ENCODE measurements at places on chromosomes 1 and 21. TPM values are rescaled to one million over a fixed set of nuclear protein-coding genes. Genes with fewer than 3 reads are reported as not detected.

Gene TMEM61
- 0.16 TPM for total RNA-seq

Gene OR10Z1
- total RNA-seq, result not detected

Gene MUTYH
- 50.1 TPM for total RNA-seq

Gene CLDN17
- total RNA-seq, result not detected
